Epithelial cell of proximal tubule (primary cell): ENCODE measurements at places on chromosomes 1 and 21. TPM values are rescaled to one million over a fixed set of nuclear protein-coding genes. Genes with fewer than 3 reads are reported as not detected.

GRCh38 chr1:184870319-184870718 lies 104.0 kb downstream of the NIBAN1 start:
- DNase-seq = no peak

DNA sequence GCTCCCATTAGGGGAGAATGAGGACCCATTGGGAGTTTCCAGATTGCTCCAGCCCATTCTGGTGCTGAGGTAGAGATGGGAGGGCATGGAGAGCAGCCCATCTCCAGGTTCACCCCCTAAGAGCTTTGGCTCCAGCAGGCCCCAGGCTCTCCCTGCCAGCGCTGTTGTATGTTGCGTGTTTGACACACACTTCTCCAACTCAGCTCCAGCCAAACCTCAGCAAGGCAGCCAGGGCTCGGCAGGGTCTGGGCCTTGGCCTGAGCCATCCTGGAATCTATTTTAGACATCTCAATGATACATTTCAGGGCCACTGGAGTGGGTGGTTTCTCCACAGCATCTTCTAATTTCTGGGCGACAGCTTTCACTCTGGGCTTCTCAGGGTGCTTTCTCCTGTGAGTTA lies 117.0 kb downstream of the NAV1 start:
- DNase-seq = no peak

DNA sequence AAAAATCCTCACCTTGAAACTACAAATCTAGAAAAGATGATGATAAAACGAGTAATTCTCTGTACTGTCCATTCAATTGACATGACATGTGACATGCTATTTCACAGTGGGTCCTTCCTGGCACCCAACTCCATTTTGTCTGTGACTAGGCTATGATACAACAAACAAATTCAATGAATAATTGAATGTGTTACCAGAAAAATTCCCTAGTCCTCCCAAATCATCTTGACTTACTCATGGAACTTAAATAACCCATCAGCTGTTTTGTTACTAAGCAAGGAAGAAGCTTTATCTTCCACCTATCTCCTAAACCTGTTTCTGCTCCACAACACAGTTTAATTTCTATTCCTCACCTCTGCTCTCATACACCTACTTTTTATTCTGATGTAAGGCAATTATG lies 30.4 kb downstream of the B3GALNT2 start:
- DNase-seq = no peak

- no peak for DNase-seq
Measured at GRCh38 chr1:161091796-161092507, 2.6 kb upstream of the NECTIN4 start.

DNA sequence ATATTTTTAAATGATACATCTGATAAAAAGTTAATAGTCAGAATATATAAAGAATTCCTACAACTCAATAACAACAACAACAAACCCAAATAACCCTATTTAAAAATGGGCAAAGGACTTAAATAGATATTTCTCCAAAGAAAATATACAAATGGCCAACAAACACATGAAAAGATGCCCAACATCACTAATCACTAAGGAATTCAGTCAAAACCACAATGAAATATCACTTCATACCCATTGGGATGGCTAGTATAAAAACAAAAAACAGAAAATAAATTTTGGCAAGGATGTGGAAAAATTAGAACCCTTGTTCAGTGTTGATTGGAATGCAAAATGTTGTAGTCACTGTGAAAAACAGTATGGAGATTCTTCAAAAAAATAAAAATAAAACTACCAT lies 184.8 kb upstream of the RAB4A start:
- DNase-seq = no peak

DNA sequence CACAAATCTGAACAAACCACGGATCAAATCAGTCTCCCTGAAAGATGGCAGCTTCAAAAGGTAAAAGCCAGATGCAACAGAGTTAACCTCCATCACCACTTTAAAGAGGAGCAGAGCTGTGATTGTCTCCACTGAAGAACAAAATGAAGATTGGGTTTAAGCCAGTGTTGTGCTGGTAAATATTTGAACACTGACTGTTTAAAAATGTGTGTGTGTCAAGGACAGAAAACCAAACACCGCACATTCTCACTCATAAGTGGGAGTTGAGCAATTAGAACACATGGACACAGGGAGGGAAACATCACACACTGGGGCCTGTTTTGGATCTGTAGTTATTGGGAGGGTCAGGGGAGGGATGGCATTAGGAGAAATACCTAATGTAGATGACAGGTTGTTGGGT lies 83.9 kb downstream of the ST6GALNAC5 start:
- no peak for DNase-seq

- no peak for DNase-seq
Measured at GRCh38 chr1:163171826-163172225, 30.9 kb downstream of the RGS5 start.

- no peak for DNase-seq
Measured at GRCh38 chr1:170134521-170134920, 11.2 kb upstream of the NTMT2 start.

DNA sequence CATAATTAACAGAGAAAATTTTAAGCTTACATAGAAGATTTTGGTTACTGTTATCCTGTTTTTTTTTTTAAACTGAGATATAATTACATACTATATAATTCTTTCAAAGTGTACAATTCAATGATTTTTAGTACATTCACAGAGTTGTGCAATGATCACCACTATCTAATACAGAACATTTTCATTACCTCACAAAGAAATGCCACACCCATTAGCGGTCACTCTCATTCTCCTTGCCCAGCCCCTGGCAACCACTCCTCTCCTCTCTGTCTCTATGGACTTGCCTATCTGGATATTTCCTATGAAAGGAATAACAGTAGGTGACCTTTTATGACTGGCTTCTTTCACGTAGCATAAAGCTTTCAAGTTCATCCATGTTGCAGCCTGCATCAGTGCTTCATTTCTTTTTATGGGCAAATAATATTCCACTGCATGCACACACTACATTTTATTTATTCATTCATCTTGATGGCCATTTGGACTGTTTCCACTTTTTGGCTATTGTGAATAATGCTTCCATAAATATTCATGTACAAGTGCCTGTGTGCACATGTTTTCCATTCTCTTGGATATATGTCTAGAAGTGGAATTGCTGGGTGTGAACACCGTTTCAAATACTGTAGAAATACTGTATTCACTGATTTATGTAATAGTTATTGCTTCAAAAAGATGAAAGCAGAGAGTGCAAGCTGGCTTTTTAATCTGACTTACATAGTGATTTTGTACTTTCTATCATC lies 26.5 kb downstream of the TAF5L start:
- DNase-seq = no peak

The LRRC53 gene
- not detected in 2 replicates for total RNA-seq

- DNase-seq = no peak
Measured at GRCh38 chr1:235923466-235924021, 56.8 kb upstream of the LYST start.

DNA sequence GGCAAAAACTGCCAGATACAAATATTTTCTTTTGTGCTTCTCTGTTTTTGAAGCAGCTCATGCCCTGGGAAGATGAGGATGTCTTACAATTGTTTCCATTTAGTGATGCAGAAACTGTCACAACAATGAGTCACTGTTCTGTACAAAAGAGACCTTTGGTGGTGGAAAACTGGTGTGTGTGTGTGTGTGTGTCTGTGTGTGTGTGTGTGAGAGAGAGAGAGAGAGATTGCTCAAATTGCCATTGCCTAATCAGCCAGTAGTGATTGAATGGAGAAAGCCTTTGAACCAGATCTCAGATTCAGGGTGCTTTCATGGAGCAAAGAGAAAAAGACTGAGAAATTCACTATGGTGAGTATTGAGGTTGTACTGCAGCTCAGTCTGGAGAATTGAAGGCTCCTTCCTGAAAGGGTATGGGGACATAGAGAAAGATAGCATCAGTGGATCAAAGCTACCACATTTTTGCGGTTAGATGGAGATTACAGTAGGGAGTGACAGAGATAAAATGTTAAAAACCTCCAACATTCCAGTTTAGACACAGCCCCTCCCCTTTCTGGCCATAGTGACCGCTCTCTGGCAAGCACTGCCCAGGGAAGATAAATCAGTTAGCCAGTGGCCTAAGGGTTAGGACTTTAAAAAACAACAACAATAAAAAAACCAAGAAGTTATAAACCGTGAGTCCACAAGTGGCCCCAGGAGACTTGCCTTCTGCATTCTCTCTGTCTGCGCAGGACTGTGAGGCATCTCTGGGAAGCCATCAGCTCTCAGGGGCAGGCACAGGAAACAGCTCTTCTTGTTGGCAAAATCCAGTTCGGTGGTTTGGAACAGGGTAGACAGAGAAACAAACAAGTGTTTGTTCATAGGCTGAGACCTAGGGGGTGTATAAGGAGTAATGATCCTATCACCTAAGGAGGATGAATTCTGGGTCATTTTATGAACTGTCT lies 406.5 kb downstream of the DUSP10 start:
- peak; percentile 62 for DNase-seq

The DMRTA2 gene
- total RNA-seq = not detected in 2 replicates

DNA sequence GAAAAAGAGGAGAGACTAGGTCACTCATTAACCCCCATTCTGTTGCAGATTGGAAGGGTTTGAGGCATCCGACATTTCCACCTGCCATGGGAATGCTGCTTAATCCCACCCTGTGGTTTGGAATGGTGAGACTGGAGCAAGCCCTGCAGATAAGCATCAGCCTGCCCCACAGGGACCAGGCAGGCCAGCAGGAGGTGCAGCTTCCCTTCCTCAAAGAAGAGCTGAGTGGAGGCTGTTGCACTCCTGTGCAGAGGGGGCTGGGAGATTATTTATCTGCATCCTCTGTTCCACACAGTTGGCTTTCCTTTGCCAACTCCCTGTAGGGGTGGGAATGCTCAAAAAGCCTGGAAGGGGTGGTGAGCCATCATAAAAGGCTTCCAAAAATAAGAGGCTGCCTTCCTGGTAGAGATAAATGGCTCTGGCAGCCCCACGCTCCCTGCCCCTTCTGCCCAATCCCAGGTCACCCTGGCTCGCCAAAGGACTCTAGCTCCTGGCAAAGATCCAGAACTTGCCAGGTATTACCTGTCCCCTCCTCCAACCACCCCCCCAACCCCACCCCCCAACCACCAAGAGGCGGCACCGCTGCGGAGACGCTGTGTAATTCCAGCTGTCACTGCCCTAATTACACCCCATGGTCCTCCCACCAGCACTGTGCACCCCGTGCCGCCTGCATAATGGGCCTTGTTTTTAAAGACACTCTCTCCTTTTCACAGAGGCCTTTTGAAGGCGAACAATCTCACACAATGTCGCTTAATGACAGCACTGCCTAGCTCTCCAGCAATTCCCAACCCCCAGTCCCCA lies 83.0 kb upstream of the ZC3H12A start:
- DNase-seq = no peak

The CCDC181 gene
- total RNA-seq = 2.0 and 3.5 TPM in 2 replicates

- DNase-seq = no peak
Measured at GRCh38 chr1:183953031-183953430, 84.5 kb downstream of the COLGALT2 start.

- no peak for DNase-seq
Measured at GRCh38 chr1:156889802-156890580, 3.5 kb upstream of the PEAR1 start.

- peak; percentile 88 for DNase-seq
Measured at GRCh38 chr1:67791686-67792085, 41.6 kb downstream of the GNG12 start.

GRCh38 chr1:153174624-153175023 lies 23.9 kb upstream of the SPRR2G start:
- DNase-seq = no peak

GRCh38 chr1:230277201-230278025 lies 148.7 kb downstream of the PGBD5 start:
- no peak for DNase-seq

DNA sequence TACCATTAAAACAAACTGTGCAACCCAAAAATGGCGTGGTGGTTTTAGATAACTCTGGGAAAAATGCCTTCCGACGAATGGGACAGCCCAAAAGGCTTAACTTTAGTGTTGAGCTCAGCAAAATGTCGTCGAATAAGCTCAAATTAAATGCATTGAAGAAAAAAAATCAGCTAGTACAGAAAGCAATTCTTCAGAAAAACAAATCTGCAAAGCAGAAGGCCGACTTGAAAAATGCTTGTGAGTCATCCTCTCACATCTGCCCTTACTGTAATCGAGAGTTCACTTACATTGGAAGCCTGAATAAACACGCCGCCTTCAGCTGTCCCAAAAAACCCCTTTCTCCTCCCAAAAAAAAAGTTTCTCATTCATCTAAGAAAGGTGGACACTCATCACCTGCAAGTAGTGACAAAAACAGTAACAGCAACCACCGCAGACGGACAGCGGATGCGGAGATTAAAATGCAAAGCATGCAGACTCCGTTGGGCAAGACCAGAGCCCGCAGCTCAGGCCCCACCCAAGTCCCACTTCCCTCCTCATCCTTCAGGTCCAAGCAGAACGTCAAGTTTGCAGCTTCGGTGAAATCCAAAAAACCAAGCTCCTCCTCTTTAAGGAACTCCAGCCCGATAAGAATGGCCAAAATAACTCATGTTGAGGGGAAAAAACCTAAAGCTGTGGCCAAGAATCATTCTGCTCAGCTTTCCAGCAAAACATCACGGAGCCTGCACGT lies 82.1 kb downstream of the PRDM2 start:
- no peak for DNase-seq

DNA sequence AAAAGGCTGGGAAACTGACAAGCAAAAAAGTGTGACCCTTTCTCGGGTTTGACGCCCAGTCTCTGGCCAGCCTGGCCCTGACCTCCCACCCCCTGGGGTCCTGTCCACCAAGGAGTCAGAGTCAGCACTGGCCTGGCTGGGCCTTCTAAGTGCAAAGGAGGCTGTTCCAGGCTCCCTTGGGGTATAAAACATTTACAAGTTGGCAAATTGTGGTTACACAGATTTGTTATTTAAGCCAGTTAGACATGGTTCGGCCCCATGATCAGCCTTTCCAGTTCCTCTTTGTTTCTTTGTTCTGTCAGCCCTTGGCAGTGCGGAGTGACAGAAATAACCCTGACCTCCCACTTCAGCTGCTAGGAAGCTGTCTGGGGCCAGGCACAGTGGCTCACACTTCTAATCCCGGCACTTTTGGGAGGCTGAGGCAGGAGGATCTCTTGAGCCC lies 161.6 kb upstream of the RAB4A start:
- DNase-seq = no peak

The EIF2D gene
- total RNA-seq = 45.6 and 53.2 TPM in 2 replicates

- no peak for DNase-seq
Measured at GRCh38 chr1:202434059-202434458, 85.6 kb downstream of the PPP1R12B start.
